ENCODE measurements at places on chromosomes 16 and 17.

DNA sequence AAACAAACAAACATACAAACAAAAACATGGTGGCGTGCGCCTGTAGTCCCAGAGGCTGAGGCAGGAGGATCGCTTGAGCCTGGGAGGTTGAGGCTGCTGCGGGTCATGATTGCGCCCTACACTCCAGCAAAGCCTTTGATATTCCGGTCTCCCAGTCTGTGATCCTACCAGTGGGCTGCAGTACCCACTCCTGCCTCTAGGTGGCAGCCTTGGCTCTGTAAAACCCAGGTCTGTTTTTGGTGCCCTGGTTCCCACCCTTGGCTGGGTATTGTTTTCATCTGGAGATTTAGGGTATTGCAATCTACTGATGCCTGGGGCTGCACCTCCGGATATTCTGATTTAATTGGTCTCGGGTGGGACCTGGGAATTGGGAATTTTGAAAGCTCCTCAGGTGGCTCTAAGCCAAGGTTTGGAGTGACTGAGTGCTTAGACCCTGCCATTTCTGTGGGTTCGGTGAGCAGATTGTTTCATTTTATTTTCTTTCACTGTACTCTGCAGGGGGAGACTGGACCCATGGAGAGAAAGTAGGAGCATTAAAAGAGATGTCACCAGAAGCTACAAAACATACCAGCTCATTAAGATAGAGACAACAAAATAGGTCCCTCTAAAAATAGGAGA lies 40.5 kb downstream of the MYH3 start:
- peak; percentile 87 for DNase-seq

DNA sequence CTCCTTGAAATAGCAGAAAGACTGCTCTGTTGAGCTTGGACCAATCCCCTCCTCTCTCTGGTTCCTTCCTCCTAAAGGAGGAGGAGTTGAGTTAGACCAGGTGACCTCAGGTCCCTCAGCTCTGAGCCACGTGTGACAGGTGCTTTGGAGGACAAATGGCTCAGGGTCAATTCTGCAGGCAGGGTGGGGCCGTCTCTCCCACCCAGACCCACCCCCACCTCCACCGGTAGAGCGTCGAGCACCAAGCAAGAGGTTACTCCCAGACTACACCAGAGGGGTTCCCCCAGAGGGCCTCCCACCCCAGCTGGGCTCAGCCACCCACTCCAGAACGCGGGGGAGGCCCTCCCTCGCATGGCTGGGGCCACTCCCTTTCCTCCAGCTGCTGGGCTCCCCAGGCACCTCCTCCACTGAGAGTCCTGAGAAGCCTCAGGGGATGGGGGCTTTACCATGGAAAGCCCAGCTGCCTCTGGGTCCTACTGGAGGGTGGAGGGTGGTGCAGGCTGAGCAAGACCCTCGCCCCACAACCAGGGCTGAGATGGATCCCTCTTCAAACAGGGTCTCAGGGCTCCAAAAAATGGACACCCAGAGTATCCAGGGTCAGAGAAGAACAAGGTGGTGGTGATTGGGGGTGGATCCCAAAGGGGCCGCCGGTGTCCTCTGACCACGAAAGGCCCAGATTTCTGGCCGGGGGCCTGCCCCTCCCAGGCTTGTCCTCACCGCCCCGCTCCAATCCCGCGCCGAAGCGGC lies 7.6 kb downstream of the MYO1C start:
- peak; percentile 51 for DNase-seq

DNA sequence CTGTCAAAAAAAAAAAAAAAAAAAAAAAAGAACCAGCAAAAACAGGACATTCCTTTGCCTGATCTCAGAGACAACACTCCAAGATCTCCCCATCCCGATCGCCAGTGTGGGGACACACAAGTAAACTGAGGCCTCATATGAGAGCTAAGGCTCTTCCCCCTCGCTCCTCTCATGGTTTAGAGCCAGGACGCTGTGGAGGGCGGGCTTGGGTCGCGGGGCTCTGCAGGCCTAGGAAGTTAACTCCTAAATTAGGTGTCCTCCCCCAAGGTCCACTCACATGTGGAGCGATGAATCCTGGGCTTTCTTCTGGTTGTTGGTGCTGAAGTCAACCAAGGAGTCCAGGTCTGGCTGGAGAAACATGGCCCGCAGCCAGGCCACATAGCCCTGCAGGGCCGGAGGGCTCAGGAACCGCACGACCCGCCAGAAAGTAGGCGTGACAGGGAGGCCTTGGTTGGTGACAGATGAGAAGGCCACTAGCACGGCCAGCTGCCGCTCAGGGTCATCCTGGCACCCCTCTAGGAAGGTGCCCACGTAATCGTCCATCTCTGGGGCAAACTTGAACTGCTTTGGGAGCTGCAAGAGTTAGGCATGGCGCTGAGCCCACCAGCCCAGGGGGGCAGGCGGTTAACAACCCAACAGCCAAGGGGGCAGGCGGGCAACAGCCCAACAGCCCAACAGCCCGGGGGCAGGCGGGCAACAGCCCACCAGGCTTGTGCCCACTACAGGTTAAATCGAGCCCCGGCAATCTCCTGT lies 5.2 kb downstream of the MYBBP1A start:
- no peak for DNase-seq

GRCh38 chr17:77869665-77870132 lies 88.8 kb upstream of the TNRC6C start:
- DNase-seq, result peak; percentile 46

GRCh38 chr17:2613089-2613808 lies 19.8 kb downstream of the PAFAH1B1 start:
- DNase-seq, result no peak

DNA sequence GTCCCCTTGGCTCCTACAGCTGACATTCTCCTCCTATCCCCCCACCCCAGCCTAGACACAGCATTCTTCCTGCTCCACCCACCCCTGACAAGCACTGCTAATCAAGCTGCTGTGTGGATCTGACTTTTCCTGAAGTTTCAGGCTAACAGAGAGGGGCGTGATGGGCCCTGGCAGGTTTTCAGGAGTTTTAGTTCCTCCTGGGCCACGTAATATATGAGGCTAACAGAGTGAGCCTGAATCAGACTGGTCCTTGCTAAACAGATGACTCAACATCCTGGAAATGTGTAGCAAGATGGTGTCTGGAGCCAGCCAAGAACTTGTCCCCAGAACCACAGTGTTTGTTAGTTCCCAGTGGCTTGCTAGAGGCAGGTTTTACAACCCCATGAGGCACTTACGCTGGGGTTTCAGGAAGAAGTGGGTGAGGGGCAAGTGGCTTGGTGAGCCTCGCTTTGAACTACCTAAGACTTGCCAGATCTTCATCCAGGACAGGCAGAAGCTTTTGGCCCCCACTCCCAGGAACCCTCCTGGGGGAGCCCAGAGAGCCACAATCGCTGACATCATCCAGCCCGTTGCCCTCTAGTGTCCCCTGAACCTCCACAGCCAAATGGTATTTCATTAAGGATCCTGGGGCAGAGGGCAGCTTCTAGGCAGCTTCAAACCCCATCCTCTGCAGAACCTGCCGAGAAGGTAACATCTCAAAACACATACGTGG lies 15.9 kb downstream of the TMEM92 start:
- peak; percentile 33 for DNase-seq

DNA sequence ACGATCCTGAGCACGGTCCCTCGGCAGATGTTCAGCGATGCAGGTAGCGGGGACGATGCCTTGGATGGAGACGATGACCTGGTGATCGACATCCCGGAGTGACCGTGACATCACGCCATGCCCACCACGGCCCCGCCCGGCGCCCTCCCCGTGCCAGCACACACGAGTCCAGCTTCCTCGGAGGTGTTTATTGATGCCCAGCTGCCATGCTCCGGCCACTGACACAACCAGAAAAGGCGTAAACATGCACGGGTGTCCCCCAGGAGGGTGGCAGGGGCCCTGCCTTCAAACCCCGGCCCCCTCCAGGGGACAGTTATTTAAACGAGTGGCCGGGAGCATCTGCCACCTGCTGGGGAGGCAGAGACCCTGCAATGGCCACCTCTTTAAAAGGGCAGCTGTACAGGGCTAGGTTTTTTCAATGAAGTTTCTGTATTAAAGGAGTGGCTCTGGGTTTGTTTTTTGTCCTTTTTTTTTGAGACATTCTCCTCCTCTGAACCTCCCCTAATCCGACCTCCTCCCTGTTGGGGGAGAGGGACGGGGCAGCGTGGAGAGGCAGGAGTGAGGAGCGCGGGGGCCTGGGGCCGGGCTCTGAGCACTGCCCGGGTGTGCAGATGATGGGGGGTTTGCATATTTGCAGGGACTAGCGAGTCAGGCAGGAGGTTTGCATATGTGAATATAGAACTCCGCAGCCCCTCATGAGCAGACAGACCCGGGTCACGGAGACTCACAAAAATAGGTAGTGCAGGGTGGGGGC lies 5.3 kb downstream of the DOC2A start:
- peak; percentile 42 for DNase-seq

GRCh38 chr17:63075969-63076368 lies 109.9 kb downstream of the TANC2 start:
- DNase-seq, result no peak

DNA sequence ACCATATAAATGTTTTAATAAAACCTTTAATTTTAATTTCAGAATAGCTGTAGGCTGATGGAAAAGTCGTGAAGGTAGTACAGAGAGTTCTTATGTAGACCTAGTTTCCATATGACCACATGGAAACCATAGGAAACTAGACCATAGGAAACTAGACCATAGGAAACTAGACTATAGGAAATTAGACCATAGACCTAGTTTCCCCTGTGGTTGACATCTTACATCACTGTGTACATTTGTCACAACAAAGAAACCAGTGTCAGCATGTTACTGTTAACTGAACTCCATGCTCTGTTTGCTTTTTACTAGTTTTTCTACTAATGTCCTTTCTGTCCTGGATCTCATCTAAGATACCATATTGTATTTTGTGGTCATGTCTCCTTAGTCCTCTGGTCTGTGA lies 14.6 kb downstream of the NUDT7 start:
- no peak for DNase-seq
